ENCODE measurements at places on chromosomes 5 and 9. TPM values are rescaled to one million over a fixed set of nuclear protein-coding genes. Genes with fewer than 3 reads are reported as not detected.

The ARHGEF37 gene
- 8.9 TPM for total RNA-seq

The PCDHGA4 gene
- total RNA-seq = 0.27 TPM

The DDX31 gene
- total RNA-seq = 14.7 TPM

The CTNND2 gene
- 2.5 TPM for total RNA-seq

GRCh38 chr5:128596071-128596470 is 58.0 kb upstream of the FBN2 start:
- DNase-seq = no peak

GRCh38 chr9:127731938-127732337 is 3.2 kb downstream of the TOR2A start:
- DNase-seq = no peak

GRCh38 chr5:74312746-74313145 is 327.8 kb downstream of the ENC1 start:
- DNase-seq = no peak

- DNase-seq = peak; percentile 76
Observed at GRCh38 chr5:606061-606460, 6.1 kb upstream of the CEP72 start.
